ENCODE measurements at places on chromosomes 2 and 18.

GRCh38 chr2:66771359-66771976 lies 336.5 kb downstream of the MEIS1 start:
- H3K4me1 ChIP-seq, result peaks cover 3% of the 10 kb centered on the region
- peaks cover 2% of the 10 kb centered on the region for H3K27me3 ChIP-seq

- peak overlapping the region; percentile 36 for H3K27ac ChIP-seq
- H3K4me1 ChIP-seq, result peaks cover 33% of the 10 kb centered on the region
- H3K27me3 ChIP-seq, result no peaks in the 10 kb centered on the region
- no peak overlapping the region for H3K4me3 ChIP-seq
Measured at GRCh38 chr2:160440888-160441287, 52.7 kb downstream of the RBMS1 start.

- H3K27ac ChIP-seq, result no peak overlapping the region
- H3K4me1 ChIP-seq, result peaks cover 3% of the 10 kb centered on the region
- DNase-seq, result no peak
- no peak overlapping the region for H3K4me3 ChIP-seq
Measured at GRCh38 chr2:218065239-218066006, 3.6 kb upstream of the RUFY4 start.

GRCh38 chr2:74441170-74441689 lies 507 bp downstream of the RTKN start:
- peaks cover 4% of the 10 kb centered on the region for H3K27me3 ChIP-seq
- no peak for DNase-seq
- H3K4me1 ChIP-seq, result peaks cover 57% of the 10 kb centered on the region
- no peaks in the 10 kb centered on the region for H3K36me3 ChIP-seq
- peak overlapping the region; percentile 87 for H3K4me3 ChIP-seq

- H3K27ac ChIP-seq, result no peak overlapping the region
- H3K4me1 ChIP-seq, result peaks cover 7% of the 10 kb centered on the region
- no peaks in the 10 kb centered on the region for H3K36me3 ChIP-seq
- no peak for DNase-seq
Measured at GRCh38 chr2:219104107-219105035, 43.6 kb upstream of the IHH start.

All from chondrocyte (in vitro differentiated cells).